Stimulated activated CD4-positive, alpha-beta T cell treated with anti-CD3 and anti-CD28 coated beads, Interleukin-1b, Interleukin-23, amount 100 ng/mL, for 48 hours (primary cell): ENCODE measurements at places on chromosomes 5 and 9.

- no peak for DNase-seq
These were observed 18.8 kb downstream of the UGCG start for GRCh38 chr9:111915425-111915758.

- no peak for DNase-seq
These were observed 16.4 kb downstream of the NNT start for GRCh38 chr5:43619380-43619779.

GRCh38 chr5:57582578-57583070 lies 100.0 kb upstream of the ACTBL2 start:
- no peak for DNase-seq

DNA sequence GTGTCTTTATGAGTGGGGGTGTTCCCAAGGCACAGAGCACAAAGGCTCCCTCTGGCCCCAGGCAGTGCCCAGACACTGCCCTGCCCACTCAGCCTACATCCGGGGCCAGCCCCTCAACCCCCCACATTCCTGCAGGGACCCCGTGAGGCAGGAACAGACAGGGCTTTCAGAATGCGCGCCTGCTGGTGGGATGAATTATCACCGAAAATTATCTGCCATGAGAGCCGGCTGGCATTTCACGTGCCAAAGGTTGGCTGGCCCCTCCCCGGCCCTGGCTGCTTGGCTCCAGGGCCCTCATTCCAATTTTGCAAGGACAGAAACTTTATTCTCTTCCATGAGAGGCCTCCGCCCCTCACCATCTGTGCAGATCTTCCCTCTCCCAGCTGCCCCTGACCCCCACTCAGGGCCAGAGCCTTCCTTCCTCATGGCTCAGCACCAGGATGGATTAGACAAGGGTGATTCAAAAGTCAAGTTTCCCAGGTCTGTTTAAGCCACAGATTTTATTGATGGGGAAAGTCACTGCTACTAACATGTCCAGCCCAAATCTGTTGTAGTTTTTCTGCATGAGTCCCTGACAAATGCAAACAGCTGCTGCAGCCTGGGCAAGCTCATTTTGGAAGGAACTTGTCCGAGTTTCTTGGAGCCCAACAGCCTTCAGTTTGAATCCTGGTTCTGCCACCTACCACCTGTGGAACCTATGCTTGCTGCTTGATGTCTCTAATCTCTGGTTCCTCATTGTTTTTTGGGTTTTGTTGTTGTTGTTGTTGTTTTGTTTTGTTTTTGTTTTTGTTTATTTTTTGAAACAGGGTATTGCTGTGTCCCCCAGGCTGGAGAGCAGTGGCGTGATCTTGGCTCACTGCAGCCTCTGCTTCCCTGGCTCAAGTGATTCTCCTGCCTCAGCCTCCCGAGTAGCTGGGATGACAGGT lies 32.3 kb upstream of the WDR38 start:
- no peak for DNase-seq

DNA sequence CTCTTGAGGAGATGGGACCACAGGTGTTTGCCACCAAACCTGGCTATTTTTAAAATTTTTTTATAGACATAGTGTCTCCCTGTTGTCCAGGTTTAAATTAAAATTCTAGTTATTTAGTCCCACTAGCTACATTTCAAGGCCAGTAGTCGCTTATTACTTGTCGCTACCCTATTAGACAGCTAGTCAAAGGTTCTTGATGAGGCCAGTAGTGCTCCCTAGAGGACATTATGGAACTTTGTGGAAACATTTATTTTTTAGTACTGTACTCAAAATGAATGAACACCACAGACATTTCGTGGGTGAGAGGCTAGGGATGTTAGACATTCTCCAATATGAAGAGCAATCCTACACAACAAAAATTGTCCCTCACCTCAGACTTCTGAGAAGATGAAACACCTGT lies 14.4 kb upstream of the GRXCR2 start:
- no peak for DNase-seq

DNA sequence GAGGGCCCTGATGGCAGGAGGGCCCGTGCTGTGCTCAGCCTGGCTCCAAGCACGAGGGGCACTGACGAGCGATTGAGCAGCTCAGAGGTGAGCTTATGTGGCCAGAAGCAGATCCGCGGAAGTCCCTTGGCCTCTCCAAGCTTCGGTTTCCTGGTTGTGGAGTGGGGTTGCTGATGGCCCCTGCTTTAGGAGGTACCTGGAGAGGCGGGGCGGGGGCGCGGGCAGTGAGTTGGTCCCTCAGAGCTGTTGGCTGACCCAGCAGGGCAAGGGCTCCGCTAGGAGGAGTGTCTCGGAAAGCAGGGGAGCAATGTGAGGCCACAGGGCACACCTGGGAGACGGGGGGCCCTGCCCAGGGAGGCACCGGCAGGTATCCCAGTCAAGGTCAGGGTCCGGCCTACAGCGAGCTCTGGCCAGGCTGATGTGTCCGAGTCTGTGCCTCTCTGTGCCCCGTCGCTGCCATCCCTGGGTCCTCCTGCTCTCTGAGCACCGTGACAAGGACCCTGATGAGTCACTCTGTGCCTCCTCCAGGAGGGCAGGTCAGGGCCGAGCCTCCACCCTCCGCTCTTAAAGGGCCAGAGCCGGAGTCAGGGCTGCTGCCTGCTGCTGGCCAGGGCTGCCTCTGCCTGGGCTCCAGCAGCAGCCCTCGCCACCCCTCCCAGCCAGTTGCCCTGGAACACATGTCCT lies 14.8 kb downstream of the NCS1 start:
- no peak for DNase-seq

DNA sequence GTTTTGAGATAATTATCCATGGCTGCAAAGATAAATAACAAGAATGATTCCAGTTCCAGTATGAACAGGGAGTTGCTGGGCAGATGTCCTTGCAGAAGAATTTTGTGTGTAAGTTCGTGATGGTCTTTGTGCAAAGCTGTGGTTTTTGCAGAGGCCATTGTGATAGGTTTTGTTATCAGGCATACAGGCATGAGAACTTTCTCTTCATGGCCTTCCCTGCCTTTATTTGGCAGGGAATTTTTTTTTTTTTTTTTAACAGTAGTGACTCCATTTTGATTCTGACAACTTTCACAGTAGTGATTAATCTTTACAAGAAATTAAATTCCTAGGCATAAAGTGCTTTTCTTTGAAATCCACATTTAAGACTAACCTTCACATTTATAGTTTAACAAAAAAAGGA lies 1999.5 kb upstream of the CDH6 start:
- no peak for DNase-seq

DNA sequence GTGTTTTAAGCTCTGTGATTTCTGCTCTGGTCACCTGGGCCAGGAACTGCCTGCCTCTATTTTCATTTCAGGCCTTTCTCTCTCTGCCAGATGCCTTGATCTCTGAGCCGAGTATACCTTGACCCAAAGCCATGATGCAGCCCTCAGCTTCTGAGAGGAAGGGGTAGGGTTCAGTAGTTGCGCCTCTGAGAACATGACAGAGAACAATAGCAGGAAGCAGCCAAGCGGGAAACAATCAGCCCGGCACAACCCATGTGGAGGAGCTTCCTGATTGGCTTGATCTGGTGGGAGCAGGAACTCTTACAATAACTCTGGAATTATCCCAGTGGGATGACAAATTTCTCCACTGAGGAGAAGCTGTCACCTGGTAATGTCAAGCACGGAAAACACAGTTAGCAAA lies 127.4 kb downstream of the PALM2AKAP2 start:
- DNase-seq = no peak

DNA sequence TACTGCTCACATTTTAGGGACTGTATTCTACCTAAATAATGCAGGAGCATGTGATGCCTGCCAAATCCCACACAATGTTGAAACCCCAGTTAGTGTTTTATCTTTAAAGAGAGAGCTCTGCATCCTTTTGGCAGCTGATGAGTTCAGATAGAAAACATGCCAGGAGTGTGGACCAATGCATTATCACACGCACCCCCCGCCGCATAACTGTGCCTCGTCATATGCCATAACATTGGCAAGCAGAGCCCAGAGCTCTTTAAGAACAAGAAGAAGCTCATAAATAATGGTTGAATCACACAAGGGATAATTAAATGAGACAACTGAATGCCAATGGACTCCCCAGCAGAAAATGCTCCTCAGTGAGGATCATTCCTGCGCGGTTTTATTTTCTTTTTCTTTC lies 52.8 kb upstream of the RORB start:
- no peak for DNase-seq

DNA sequence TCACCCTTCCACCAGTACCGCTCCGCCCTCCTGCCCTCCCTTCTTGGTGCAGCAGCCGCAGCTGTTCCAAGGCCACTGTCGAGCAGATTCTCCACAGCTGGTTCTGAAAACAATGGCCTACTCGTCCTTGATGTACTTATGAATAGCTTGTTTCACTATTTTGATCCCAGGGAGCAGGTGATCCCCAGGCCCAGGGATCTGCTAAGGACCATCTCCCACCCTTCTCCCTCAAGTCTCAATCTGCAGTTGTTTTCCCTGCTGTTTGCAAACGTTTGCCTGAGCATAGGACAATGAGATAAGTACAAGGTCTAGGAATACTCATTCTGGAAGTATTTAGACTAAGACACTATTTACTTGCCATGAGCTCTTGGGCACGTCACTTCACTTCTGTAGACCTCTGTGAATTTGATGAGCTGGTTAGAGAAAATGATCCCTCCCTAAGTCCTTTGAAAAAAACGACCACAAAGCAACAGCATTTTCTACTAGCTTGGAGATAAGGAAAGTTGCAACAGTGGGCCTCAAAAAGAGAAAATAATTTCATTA lies 1.8 kb downstream of the LURAP1L start:
- no peak for DNase-seq

DNA sequence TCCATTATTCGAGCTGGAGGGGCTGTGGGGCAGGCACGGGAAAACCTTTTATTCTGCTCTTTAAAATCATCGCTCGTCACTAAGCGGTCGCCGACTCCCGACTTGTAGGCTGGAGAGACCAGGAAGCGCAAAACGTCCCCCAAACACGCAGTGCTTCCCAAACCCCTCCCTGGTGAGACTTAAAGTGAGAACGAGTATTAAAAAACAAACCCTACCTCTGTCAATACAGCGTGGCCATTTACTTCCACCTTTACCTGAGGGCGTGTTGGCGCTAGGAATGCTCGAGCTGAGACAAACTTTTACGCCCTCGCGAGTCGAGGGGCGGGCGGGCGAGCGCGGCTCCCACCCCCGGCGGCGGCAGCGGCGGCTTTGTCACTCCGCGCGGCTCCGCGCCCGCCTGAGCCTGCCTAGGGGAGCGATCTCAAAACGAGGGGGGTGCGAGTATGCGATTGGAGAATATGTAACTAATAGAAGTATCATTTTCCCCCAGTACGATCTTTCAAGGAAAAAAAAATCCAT lies at the start of gene NR2F1-AS1:
NR2F1-AS1 (minus strand) TSS at position 293 of the 519 bp plus-strand sequence.
- no peak for DNase-seq

DNA sequence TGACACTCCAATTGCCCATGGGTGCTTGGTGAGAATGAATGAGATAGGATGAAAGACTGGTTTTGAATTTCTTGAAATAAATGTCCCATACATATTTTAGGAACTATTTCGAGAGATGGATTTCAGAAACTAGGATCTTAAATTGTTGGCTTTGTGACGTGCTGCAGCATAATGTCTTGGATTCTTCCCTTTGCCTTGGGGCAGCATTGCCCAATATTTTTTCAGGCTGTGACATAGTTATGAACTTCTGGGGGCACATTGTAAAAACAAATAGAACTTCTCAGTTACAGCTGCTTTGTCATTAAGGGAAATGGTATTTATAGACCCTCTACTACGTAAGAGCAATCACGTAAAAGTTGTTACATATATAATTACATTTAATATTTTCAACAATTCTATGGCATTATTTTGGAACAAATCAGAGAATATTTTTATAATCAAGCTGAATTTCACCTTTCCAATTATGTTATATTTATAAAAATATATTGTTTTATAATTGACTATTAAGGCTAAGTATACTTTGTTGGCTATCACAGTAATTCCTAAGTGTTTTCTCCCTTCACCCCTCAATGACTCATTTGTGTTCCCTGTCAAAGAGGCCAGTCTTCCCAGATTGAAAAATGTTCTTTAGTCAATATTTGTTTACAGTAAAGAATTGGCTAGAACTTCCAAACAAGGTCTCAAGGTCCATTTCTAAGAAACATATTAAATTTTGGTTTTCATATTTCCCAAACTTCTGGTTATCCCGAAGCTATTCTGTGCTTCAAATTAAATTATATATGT lies 1388.3 kb upstream of the ACO1 start:
- DNase-seq = no peak

DNA sequence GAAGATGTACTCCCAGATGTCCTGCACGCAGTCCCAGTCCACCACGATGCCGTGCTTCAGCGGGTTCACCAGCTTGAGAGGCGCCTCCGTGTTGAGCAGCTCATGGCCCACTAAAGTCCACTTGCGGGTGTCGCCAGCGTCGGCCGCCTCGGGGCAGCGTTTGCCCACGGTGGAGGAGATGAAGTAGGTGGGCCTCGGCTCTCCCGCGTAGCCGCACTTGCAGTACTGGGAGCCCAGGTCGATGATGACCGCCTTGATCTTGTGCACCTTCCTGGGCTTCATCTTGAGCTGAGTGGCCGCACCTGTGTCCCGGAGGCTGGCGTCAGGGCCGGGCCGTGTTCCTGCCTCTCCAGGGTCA lies 278 bp downstream of the ACTL7B start:
- DNase-seq = no peak

GRCh38 chr9:110447476-110447875 lies 109.8 kb upstream of the TXNDC8 start:
- no peak for DNase-seq

GRCh38 chr5:150278046-150278730 lies 11.4 kb downstream of the CAMK2A start:
- no peak for DNase-seq

- peak; percentile 54 for DNase-seq
These were observed 20.6 kb downstream of the SPTLC1 start for GRCh38 chr9:92094655-92095054.

DNA sequence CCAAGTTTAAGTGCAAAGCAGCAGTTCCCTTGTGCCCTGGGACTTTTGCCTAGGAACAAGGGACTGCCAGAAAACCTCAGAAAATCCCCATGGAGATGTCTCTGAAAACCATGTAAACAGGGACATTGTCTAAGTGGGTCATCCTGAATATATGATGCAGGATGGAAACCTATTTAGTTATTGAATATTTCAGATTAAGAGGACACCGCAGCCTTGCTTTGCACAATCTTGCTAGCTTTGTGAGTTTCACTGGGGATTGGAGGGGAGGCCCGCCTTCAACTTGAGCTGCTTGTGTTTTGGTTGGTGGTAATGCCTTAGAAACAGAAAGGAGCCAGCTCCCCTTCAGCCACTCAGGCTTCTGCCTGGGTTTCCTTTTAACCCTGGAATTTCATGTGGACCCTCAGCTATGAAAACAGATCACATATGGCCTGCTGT lies 112.8 kb downstream of the C9orf152 start:
- no peak for DNase-seq

DNA sequence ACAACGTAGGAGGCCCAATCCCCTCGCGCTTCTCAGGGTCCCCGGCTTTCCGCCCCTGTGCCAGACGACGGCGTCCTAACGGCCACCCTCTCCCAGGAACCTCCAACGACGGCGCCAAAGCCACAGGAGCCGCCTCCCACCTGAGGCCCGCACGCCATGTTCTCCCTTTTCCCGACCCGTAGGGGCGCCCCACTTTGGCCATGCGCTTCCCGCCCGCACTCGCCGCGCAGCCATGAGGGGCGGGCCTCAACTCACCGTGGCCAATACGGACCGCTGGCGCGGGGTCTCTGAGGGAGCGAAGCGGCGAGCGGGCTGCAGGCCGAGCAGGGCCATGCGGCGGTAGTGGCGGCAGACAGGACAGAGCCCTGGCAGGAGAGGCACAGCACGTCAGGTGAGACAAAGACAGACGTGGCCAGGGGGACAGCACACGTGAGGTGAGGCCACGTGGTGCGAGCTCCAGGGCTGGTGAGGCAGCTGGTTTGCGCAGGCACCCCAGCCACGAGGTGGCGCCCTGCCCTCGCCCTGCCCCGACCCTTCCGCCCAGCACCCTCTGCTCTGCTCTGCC lies 1005.5 kb upstream of the PTPRD start:
- no peak for DNase-seq

GRCh38 chr5:26691486-26691885 lies 346.9 kb downstream of the CDH9 start:
- DNase-seq = no peak
